ENCODE measurements at places on chromosomes 7 and 10.

DNA sequence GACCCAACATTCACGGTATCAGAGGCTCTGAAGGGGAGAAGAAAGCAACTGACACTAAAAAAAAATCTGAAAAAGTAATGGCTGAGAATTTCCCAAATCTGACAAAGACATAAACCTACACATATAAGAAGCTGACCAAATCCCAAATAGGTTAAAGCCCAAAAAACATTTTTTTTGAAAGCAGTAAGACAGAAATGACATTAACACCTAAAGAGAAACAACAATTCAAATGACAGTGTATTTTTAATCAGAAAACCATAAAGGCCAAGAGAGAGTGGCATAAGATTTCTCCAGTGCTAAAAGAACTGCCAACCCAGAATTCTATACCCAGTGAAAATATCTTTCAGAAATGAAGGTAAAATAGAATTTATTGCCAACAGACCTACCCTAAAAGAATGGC, 35.5 kb downstream of the RUFY2 start:
- no peak for DNase-seq

DNA sequence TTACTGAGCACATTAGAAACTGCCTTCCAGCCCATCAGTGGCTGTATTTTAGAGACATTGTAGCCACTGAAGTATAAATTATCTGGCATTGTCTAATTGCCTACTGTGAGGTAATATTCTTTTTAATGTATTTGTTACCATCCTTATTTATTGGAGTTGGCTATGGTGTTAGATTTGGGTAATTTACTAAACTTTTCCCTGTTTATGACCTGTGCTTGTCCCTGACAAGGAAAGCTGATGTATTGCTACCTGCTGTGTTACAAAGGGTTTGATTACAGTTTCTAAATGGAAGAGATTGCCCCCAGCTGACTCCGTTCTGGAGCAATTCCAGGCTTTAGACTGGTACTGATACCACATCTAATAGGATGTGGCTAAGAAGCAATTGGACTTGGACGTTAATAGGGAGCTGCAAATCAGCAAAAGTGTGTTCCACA, 12.3 kb upstream of the ASCC1 start:
- DNase-seq = no peak

- no peak for DNase-seq
Measured at GRCh38 chr10:79349072-79349491, 1.8 kb downstream of the PPIF start.

DNA sequence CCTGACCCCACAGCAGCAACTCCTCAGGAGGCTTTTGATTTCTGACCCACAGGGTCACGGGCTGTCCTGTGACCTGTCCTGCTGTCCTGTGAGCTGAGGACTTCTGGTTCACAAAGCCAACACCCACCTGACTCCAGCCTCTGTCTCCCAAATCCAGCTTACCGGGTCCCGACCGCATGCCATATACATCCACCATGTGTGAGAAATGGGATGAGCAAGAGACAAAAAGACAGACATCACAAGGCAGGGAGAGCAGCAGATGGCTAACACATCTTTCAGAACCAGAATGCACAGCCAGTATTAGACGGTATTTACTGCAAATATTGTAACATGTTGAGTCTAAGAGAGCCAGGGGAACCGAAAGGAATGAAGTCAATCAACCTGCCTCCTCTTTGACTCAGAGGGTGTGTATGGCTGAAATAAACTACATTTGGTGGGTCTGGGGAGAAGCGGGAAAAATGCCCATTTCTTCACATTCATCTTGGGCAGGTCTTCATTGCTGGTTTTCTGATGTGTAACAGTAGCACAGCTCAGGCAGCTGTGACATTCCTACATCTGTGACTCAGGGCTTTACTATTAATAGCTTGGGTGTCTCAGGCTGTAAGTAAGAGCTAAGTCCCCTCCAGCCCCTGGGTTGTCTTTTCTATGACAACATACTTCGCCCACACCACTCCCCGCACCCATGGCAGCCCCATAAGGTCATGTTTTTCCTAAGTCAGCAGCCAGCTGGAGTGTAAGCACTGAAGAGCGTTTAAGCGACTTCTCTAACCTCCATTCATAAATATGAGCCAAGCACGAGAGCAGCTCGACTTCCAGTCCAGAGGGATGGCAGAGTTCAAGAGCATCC, 25.0 kb downstream of the ABLIM1 start:
- DNase-seq = no peak

DNA sequence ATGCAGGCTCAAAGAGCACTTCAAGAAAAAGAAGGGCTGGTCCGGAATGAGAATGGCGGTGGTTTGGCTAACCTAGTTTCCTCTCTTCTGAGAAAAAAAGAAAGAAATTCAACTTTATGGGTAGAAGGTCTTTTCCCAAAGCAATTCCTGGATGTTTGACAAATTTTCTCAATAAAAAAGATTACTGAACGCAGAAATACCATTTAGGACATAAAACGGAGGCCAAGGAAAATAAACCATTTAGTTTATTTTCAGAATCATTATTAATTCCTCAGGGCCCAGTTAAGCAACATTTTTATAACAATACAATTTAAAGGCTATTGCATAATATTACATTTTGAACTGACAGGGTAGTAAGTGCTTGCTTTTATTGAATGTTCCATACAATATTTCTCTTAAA, 284.6 kb upstream of the ANKRD30A start:
- DNase-seq = no peak

- no peak for DNase-seq
Measured at GRCh38 chr7:37149051-37149772, 299.5 kb downstream of the ELMO1 start.

DNA sequence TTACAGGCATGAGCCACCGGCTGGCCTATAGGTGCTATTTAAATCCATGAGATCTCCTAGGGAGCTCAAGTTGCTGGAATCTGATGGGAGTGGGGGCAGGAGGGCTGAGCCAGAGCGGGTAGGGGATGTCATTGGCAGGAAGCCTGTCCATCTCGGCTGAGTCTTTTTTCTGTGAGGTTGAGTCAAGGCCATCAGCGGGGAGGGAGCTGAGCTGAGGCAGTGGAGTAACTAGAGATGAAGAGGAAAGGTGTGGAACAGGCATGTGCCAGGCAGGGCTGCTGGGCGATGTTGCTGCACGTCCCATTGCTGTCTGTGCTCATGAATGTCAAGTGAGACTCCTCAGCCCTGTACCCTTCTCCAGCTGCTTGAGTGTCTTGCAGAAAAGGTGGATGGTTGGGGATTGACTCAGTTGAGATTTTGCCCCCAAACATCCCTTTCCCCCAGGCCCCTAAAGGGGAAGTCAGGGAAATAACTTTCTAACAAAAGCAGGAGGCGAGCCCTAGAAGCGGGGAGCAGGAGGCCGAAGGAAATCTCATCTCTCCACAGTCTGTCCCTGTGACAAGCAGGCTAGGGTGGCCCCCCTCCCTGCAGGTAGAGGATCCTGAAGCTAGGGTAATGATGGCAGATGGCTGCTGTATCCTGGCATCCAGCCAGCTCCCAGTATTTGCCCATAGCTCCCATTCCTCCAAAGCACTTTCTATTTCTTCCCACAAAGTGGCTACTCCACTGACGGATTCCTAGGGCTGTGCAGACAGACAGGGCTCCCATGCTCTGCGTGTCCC, 5.4 kb downstream of the ATP6V1F start:
- DNase-seq = no peak

GRCh38 chr7:85471307-85471706, 284.5 kb upstream of the SEMA3D start:
- no peak for DNase-seq

DNA sequence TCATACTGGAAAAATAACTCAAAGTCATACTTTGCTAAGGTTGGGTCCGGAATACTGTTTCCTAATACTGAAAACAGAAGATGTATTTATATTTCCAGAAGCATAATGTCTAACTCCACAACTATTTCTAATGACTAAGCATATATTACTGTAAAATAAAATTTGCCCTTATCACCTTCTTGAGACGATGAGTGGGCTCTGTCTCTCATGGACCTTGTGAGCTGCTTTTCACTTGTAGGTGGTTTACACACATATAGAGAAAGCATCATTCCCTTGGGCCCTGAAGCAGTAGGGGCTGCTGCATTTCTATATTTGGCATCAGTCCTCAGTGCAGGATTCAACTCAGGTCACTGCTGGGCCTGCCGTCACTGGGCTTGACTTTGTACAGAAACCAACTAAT, 10.7 kb upstream of the FAM13C start:
- no peak for DNase-seq

DNA sequence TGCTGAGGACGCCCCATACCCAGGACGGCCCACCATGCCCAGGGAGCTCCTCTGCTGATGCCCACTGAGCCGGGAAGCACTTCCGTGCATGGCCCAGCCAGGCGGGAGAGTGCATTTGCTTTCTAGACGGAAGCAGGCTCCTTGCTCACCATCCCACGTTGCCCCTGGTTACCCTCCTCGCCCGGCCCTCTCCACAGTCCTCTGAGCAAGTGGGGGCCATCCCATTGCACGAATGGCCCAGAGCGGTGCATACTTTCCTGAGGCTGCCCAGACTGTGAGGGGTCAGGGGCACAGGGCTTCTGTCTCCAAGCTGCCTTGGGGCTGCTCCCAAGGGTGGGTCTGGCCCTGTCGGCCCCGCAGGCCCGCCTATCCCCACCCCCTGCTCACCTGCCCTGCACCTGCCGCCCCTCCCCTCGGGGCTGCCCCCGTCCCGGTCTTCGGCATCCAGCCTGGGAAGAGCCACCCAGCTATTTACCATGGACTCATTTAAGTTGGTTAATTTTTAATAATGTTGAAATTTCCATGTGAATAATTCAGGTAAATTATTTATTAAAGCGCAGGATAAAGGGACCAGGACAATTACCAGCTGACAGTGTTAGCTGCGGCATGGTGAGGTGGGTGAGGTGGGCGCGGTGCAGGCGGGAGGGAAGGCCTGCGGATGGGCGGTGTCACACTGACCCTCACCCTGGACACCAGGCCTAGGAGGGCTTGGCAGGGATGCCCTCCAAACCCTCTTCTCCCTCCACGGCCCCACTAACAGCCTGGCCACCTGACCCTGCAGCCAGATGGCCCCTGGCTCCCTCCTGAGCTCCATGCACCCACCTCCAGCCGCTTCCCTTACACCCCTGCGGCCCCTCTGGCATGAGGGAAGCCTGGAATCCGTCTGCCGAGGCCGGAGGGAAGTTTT, 104.4 kb downstream of the MICALL2 start:
- DNase-seq = no peak

GRCh38 chr10:112535531-112535951, 88.5 kb downstream of the VTI1A start:
- no peak for DNase-seq
